Right atrium auricular region (tissue), 2 donors: ENCODE measurements at places on chromosomes 2 and 18.

DNA sequence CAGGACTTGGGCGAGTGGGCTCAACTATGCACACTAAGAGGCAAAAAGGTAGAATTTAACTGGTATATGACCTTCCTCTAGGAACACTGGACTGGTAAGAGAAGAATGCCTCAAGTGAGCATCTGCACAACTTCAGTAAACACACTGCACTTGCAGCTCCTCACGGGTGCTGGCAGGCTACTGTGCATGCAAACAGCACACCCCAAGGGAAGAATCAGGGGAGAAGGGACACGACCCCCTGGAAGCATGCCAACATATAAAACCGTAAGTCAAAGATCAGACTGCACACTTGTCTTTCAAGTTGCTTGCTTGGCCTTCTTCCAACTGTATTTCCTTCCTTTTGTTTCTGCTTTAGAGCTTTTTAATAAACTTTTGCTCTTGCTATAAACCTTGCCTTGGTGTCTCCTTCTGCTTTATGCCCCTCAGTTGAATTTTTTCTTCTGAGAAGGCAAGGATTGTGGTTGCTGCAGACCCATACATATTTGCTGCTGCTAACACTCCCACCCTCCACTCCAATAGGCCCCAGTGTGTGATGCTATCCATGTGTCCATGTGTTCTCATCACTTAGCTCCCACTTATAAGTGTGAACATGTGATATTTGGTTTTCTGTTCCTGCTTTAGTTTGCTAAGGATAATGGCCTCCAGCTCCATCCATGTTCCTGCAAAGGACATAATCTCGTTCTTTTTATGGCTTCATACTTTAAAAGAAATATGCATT, 263.7 kb upstream of the SPOPL start:
- no peak for DNase-seq

- DNase-seq = no peak
These were observed 111.6 kb upstream of the DLX2 start for GRCh38 chr2:172214252-172214651.

DNA sequence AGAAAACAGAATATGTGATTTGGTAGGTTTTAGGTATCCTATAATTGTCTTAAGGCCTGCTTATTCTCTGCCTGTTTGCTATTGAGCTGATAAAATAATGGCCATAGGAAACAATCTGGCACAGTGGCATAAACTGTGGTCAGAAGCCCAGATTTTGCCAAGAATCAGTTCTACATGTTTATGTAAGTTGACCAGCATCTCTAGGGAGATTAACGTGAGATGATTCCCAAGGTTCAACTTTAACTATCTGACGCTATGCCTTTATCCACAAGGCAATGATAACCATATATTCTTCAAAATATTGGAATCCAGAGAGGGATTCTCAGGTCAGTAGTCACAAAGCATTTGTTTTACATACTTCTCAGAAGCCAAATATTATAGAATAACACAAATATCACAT, 25.6 kb downstream of the AP1S3 start:
- no peak for DNase-seq

DNA sequence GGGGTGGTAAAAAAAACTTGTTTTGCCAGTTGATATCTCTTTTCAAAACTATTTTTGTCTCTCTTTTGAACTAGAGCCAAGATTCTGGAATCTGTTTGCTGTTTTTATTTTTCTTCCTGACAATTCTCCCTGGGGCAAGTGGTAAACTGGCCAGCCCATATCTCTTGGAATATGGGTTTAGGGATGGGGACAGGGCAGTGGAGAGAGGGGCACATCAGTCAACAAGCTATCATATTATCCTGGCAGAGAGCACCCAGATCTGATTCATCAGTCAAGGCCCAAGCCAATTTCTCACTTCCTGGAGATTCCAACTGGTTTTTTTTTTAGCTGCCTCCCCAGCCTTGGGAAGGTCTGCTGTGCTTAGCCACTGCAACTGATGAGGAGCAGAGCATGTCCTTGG, 52.3 kb downstream of the ARHGAP28 start:
- no peak for DNase-seq

- no peak for DNase-seq
These were observed 113.4 kb downstream of the GORASP2 start for GRCh38 chr2:171042253-171042969.

- DNase-seq = peak; percentile 88
These were observed 2.4 kb downstream of the EPAS1 start for GRCh38 chr2:46299365-46300263.

DNA sequence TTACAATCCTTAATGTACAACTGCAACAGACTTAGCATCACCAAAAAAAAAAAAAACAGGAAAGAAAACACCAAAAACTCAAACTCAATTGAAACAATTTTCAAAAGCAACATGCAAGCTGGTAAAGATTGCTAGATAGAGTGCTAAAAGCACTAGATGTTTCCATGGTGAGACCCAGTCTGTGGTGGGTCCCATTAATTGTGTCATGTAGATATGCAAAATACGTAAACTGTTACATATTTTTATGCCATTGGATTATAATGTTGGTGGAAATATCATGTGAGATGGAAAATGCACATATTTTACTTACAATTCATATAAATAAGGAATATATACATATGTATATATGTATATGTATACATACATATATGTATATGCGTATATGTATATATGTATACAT, 30.5 kb downstream of the CSRNP3 start:
- DNase-seq = no peak

- no peak for DNase-seq
These were observed 100.1 kb upstream of the MCFD2 start for GRCh38 chr2:47015706-47016105.

GRCh38 chr2:43958397-43959275, 37.2 kb downstream of the LRPPRC start:
- DNase-seq = no peak

DNA sequence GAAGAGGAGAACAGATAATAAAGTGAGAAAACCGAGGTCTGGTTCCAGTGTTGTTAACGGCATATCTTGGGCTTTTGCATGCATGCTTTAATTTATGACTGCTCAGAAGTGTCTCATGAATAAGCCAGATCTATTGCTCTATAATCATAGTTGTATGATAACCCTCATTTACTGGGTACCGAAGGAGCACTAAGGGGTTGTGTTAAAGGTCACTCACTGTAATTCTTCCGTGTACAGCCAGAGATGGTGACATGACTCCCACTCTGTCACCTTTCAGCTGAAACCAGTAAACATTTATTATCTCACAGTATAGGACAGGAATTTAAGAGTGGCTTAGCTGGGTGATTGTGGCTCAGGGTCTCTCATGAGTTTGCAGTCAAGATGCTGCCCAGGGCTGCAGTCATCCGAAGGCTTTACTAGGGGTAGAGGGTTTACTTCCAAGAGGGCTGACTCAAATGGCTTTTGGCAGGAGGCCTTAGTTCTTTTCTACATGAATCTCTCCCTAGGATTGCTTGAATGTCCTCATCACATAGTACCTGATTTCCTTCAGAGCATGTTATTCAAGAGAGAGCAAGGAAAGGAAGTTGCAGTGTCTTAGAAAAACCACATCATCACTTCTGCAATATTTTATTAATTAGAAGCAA, 107.0 kb downstream of the NAB1 start:
- DNase-seq = no peak

- DNase-seq = no peak
These were observed 372.6 kb upstream of the NT5C1B start for GRCh38 chr2:18961991-18962421.

- DNase-seq = no peak
These were observed 76.2 kb downstream of the CCBE1 start for GRCh38 chr18:59621027-59621426.

GRCh38 chr18:63888470-63889190, 1.1 kb downstream of the SERPINB2 start:
- no peak for DNase-seq

DNA sequence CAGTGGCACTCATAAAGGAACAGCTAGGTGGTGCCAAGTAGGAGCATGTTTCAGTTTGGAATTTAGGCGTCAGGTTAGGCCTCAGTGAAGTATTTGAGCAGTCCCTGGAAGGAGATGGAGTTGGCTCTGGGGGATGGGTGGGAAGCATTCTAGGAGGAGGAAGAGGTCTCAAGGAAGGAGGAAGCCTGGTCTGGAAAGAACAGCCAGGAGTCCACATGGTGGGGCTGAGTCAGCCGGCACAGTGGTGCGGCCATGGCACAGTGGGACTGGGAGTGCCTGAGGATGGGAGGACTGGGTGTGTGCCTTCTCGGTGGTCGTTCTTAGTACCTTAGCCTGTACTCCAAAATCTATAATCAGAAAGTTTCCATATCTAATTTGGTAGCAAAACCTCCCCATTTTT, 373.3 kb downstream of the PTPRM start:
- no peak for DNase-seq

DNA sequence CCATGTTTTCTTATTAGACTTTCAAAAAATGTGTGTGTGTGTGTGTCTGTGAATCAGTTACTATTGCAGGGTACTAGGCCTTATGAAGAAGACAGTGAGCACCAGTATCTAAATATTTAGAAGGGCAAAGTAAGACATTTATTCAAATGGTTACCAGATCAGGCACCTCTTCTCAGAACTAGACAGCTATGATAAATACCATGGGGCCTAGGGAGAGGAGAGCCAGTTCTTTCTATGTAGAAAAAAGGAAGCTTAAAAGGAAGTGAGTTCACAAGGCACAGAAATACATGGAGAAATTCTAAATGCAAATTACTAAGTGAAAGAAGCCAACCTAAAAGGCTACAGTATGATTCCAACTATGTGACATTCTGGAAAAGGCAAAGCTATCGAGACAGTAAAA, 261.3 kb downstream of the SOX11 start:
- DNase-seq = no peak

GRCh38 chr2:112831513-112831845, 5.1 kb downstream of the IL1B start:
- DNase-seq = no peak

DNA sequence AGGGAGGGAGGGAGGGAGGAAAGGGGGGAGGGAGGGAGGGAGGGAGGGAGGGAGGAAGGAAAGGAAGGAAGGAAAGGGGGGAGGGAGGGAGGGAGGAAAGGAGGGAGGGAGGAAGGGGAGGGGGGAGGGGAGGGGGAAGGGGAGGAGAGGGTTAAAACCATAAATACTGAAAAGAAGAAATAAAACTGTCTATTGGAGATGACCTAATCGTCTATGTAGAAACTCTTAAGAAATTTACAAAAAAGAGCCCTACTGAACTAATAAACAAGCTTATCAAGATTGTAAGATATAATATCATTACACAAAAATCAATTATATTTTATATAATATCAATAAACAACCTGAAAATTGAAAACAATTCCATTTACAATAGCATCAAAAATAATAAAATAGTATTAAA, 32.3 kb upstream of the CTDP1 start:
- DNase-seq = no peak

GRCh38 chr18:38007676-38008330, 442.2 kb upstream of the CELF4 start:
- no peak for DNase-seq

DNA sequence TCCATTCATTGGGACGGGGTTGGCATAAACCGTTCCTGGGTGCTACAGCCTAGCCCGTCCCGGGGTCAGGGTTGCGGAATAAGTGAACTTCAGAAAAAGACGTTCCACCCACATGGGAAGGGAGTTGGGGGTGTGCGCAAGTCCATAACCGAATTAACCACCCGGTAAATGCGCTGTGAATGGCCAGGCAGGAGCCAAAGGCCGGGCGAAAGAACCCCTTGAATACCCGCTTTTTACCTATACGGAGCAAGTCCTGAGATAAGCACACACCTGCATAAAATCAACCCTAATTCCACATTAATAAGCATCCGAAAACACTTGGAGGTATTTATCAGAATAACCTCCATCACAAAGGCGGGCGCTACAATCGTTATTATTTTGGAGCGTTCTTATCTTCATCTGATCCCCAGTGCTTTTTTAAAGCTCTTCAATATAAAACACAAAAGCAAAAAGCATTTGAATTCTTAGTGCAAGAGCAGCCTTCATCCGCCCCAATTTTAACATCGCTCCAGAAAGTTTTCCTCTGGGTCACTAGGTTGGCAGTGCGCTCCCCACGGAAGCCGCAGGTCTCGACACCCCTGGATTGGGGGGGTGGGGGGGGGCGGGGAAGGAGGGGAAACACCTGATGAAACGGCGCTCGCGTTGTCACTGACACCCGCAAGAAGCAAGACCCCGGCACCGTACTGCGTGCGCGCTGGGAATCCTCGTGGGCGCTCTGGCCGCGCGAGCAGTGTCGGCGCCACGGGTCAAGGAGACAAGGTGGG, 1.2 kb downstream of the SATB2 start:
- no peak for DNase-seq

- peak; percentile 11 for DNase-seq
These were observed 7.2 kb downstream of the SMYD1 start for GRCh38 chr2:88074854-88075292.

DNA sequence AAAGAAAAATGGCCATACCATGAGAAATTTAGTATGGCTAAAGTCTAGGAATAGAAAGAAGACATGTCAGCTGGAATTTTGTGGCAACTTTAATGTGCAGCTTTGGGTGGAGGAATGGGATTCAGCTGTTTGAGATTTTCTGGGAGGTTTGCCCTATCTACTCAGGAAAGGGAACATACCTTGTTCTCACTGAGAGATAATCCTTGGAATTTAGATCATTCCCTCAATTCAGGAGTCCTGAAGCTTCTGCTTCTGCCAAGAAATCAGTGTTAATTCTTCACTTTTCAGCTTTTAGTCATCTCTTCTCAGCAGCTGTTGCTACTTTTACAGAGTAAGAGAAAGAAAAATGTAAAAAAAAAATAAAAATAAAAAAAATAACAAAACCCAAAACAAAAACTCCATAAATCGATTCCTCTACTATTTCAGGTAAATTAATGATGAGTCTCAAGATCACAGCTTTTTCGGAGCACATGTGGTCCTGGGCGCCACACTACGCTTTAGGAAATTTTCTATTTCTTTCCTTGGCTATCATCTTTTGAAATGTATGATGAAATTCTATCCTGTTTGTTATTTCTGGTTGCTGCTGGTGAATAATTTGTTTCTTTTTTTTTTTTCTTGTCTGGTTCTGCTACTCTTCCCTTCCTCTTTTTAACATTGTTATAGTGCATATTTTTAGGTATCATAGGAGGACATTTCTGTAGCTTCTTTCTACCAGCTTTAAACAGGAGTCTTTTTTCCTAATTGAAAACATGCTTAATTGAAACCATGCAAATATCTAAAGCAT, 18.9 kb upstream of the BAZ2B start:
- DNase-seq = no peak

- DNase-seq = no peak
These were observed 3.7 kb downstream of the DGUOK start for GRCh38 chr2:73930386-73930785.
